ENCODE measurements at places on chromosomes 7 and 10.

DNA sequence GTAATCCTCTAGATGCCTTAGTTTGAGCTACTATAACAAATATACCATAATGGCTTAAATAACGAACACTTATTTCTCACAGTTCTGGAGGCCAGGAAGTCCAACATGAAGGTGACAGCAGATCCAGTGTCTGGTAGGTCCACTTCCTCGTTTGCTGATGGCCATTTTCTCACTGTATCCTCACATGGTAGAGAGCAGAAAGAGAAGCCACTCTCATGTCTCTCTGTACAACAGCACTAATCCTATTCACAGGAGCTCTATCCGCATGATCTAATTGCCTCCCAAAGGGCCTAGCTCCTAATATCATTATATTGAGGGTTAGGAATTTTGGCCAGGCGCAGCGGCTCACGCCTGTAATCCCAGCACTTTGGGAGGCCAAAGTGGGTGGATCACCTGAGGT lies 10.2 kb downstream of the HIBADH start:
- no peak for DNase-seq

DNA sequence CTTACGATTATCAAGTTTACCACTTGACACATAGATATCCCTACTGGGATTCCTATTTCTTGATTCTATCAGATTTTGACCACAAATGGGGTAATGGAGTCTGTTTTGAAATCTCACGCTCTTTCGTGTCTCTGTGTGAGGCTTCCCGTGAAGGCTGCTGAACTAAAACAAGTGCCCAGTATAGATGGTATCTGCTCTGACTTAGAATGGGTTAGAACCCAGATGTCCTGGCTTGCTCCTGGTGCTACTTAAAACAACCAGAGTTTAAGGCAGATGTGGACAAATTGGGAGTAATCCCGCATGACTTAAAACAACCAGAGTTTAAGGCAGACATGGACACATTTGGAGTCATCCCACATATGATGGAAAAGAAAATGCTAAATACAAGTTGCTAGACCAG lies 85.9 kb downstream of the FAM204A start:
- no peak for DNase-seq

DNA sequence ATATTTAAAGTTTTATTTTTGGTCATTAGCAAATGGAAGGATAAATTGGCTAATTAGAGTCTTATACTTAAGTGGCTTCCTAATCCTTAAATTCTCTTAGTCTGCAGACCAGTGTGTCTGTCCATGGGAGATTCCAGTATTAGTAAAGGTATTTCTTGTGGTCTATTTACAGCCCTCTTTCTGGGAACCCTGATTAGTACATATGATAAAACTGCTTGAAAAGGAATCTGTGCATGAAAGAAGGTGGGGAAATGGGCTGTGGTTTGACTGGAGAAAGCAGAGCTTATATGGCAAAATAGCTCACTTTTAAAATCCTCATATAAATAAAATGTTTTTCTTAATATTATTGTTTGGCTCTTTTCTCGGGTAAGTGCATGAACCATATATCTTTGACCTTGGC lies 124.5 kb upstream of the RHOBTB1 start:
- no peak for DNase-seq

- no peak for DNase-seq
Measured at GRCh38 chr7:155182406-155182970, 112.4 kb downstream of the HTR5A start.

GRCh38 chr10:23315966-23316365 lies 28.6 kb downstream of the C10orf67 start:
- DNase-seq: no peak

Data from stimulated activated CD4-positive, alpha-beta T cell treated with anti-CD3 and anti-CD28 coated beads, TNF-alpha, amount 100 ng/mL, for 24 hours (primary cell).